ENCODE measurements at places on chromosomes 4 and X.

DNA sequence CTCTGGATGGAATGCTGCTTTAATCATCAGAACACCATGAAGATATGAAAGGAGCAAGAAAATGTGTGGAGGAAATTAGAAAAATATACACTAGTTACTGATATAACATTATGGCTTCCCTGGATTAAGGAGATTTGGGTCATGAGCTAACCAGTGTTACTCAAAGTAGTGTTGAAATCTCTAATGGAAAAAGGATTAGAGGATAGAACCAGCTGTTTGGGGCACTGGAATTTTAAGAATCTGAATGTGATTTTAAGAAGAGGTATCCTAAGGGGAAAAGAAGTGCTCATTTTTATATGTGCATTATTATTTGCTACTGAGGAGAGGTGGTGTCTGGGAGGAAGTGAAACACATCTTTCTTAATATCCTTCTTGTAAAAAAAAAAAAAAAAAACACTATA is 164.1 kb upstream of the PPARGC1A start:
- no peak for DNase-seq

DNA sequence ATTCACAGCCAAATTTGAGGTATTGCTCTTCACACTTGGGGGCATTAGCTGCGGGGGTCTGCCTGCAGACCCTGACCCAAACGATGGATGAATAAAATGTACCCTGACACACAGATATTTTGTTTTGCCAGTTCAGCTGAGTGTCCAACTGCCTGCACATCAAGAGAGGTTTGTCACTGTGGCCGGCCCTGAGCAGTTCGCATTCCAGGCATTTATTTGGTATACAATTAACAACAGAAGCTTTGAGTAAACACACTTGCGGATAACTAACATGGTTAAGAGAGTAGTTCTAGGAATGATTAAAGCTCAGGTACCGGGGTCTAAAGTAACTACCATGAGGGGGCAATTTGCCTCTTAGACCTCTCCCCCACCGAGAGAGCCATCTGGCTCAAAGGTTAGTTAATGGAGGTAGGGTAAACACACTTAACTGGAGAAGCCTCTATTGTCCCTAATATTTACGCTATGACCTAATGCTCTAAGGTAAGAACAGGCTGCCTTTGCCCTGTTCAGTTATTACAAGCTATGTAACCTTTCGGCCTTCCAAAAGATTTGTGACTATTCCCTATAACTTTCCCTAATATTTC is 162.0 kb downstream of the SNCA start:
- DNase-seq = no peak

GRCh38 chr4:71669291-71669690 is 114.6 kb downstream of the GC start:
- DNase-seq = no peak

DNA sequence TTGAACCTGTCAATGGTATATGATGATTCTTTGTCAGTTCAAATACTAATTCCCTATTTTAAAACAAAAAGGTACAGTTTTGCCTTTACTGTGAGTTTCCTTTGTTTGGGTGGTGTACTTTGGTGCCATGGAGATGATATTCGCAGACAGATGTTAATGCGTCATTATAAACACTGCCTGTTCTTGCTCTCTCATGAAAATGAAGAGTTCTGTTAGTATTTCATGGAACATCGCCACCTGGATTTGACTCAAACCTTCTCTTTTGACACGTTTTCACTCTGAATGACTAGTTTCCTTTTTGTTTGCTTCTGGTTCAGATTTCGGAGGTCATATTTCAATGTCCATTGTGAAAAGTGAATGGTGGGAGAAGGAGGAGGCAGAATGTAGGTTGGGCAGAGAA is 6.9 kb upstream of the CTSO start:
- no peak for DNase-seq

GRCh38 chr4:126715067-126715466 is 917.7 kb upstream of the INTU start:
- no peak for DNase-seq
